BJ (cell line): ENCODE measurements at places on chromosomes 1 and 21.

GRCh38 chr21:45454926-45455673 lies 50.1 kb downstream of the COL18A1 start:
- no peak for DNase-seq

DNA sequence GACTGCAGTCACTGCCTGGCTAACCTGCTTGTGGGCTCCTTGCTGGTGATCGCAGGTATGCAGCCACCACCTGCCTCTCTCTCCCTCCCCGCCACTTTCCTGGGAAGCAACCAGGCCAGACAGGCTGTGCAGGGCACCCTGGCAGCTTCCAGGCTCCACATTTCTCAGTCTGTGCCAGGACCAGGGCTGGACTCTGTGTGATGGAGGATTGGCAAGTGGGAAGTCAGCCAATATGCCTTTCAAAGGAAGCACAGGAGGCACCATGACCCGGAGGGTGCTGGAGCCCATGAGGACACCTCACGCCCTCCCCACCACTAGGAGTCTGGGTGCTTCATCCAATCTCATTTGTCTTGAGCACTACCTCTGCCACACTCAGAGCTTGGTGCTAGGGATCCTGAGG lies 15.8 kb upstream of the DISP3 start:
- no peak for DNase-seq

GRCh38 chr1:149993764-149994163 lies 16.8 kb downstream of the OTUD7B start:
- no peak for DNase-seq

- DNase-seq, result no peak
Measured at GRCh38 chr1:232445361-232446106, 184.4 kb downstream of the SIPA1L2 start.

DNA sequence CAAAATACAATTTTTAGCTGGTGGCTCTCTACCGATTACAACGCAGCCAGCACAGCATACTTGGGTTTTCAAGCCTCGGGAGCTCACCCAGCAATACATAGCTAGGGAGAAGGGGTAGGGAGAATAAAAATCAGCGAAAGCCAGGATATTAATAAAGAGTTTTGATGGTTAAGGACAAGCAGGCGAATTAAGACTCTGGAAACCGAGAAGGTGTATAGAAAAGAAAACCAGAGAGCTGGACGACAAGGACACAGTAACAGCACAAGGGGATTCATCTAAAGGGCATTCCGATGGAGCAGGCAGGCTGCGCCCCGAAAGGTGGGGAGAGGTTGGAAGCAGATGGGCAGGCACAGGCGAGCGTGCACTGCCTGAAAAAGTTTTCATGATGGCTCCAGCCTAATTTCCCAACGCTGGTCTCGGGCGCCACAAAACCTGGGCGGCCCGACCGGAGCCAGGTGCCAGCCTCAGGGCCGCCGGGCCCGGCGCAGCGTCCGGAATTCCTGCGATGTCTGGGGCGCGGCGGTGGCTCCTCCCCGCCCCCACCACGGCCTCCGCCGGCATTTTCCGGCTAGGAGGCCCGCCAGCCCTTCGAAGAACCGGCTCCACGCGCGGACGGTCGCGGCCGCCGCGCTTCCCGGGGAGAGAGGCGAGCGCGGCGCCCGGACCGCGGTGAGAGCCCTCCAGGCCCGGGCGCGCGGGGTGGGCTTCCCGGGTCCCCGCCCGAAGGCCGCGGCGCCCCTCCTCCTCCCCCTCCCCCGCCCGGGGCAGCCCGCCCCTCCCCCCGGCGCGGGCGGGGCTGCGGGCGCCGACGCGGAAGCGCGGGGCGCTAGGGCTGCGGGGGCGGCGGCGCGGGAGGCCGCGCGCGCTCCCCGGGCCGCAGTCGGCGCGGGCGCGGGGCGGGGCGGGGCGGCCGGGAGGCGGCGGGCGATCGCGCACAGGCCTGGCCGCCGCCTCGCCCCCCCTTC lies 774 bp upstream of the DYRK1A start:
- no peak for DNase-seq
